CD4-positive, alpha-beta T cell treated with Interleukin-10 for 1 hour (primary cell): ENCODE measurements at places on chromosomes 4 and X.

GRCh38 chr4:46370531-46370930 is 19.4 kb downstream of the GABRA2 start:
- DNase-seq: no peak

DNA sequence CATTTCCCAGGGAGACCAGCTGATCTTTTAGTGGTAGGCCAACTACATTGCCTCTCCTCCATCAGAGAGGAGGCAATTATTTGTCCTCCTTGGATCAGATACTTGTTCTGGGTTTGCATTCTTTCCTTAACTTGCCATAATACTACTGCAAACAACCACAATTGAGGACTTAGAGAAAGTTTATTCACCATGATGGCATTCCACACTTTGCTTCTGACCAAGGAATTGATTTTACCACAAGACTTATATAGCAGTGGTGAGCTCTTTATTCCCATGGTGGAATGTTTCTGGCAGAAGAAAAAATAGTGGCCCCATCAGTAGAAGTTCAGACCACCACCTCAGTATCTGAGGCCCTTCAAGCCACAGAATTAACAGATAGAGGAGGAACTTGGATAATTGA is 123.9 kb upstream of the PPP3CA start:
- DNase-seq: no peak

DNA sequence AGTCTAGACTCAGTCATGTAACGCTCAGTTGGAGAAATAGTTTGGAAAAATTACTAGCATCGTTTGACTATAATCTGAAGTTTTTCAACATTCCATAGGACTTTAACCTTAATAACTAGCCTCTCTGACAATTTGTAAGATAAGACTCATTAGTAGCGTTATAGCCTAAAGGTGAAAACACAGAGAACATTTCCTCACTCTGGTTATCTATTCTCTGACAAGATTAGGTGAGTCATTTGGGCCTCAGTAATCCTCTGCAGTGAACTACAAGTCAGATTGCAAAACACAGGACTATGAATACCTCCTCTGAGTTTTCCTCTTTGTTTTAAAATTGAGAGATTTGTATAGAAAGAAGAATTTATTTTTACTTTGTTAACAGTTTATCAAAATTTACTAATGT is 31.8 kb upstream of the PDLIM5 start:
- DNase-seq: no peak

GRCh38 chrX:38960137-38960536 is 158.9 kb downstream of the MID1IP1 start:
- DNase-seq: no peak

GRCh38 chr4:47972181-47972580 is 44.3 kb downstream of the CNGA1 start:
- DNase-seq: no peak

GRCh38 chrX:33457102-33457501 is 245.8 kb upstream of the DMD start:
- no peak for DNase-seq

DNA sequence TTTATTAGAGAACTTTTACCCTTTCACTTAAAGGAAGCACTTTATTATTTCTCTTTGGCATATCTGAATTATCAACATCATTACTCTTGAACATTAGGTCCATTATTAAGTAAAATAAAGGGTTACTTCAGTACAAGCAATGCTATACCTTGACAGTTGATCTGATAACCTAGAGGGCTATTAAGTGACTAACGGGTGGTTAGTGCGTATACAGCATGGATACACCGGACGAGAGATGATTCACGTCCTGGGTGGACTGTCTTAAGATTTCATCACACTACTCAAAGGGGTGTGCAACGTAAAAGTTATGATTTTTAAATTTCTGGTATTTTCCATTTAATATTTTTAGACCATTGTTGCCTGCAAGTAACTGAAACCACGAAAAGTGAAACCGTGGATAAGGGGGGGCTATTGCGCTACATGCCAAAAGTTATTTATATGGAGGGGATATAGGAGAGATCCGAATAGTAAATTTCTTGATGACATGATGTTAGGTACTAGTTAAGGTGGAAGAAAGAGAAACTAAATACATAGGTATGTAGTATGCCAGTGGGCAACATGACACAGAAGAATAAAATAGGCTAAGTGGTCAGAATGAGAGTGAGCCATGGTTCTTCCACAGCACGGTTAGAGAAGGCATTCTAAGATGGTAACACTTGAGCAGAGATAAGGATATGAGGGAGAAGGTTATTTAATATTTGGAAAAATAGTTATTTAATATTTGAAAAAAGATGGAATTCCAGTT is 230.8 kb upstream of the ANKRD50 start:
- no peak for DNase-seq

DNA sequence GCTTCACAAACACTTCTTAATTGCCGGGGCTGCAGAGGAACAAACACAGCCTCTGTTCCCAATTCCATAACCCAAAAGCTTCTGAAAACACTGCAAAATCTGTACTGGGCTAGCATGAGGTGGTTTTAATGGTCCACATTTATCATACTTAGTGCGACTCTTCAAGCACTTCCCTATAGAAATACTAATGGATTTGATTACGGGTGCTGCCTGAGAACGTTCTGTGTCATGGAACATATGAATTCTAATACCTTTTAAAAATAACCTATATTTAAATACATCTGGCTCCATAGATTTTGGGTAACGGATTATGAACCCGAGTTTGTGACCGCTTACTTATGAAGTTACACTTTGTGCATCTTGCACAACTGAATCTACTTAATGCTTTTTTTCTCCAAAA is 35.4 kb upstream of the STS start:
- no peak for DNase-seq

- DNase-seq: no peak
Observed at GRCh38 chr4:28146191-28146590, 1285.5 kb downstream of the STIM2 start.

GRCh38 chrX:130055103-130055502 is 55.2 kb downstream of the ELF4 start:
- no peak for DNase-seq

DNA sequence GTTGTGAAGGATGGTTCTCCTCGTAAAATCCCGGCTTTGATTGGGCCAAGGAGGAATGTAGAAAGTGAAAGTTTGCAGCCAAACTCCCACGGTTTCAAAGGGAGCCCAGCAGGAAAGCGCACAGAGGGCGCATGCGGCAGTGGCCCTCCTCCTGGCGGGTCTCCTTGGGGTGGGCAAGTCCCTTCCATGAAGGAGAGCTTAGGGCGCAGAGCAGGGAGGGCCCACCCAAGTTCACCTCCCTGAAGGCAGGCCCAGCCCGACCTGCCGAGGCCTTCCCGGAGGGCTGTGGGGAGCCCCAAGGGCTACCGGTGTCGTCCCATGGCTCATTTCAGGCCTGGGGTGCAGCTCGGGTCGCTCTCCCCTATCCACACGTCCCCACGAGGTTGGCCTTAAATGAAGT is 2.0 kb downstream of the PDZD4 start:
- no peak for DNase-seq

DNA sequence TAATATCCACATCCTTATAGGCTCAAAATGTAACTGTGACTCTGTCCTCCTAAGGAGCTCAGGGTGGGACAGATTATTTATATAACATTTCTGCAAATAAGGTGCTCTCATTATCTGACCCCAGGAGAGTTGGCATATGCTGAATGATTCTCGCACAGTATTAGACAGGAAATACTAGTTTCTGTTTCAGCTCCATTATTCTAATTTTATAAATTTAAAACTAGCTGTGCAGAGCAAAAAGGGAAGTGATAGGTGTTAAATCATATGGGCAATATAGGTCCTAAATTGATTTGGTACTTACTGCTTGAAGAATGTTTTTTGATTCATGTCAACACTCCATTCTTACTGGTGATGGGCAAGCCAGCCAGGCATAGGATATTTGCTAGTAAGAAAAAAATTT is 141.5 kb downstream of the GLRA2 start:
- DNase-seq: no peak

DNA sequence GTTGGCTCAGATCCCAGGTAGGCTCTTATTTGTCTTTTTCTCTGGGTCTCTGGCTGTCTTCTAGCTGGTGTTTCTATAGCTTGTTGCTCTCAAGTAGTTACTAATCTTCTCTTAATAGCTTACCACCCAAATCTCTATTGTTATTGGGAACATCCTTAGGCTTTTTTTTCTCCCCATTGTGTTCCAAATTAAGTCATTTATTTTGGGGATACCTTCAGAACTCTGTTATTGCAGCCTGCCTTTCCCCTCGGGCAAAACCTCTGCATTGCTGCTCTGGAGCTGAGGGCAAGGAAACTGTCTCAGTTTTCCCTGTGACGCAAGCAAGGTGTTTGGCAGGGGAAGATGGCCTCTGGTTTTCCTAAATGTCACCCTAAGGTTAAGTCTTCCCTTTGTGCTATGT is 338.1 kb upstream of the ZCCHC13 start:
- no peak for DNase-seq

GRCh38 chr4:8583655-8584025 is 3.4 kb downstream of the GPR78 start:
- no peak for DNase-seq

DNA sequence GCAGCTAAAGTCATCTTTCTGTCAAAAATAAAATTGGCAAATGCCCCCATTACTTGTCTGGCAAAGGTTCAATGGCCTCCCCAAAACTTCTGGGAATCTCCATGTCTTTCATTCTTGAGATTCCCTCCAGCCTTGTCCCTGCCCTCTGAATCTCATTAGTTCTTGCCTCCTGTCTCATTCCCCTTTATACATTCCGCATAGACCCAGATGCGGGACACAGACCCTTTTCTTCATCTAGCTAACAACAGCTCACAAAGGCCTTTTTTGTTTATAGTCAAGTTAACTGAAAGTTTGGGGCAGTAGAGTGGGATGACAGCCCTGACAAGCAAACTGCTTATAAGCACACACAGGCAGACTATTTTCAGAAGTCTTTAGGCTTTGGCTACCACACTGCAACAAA is 306.1 kb upstream of the FAM241A start:
- no peak for DNase-seq

DNA sequence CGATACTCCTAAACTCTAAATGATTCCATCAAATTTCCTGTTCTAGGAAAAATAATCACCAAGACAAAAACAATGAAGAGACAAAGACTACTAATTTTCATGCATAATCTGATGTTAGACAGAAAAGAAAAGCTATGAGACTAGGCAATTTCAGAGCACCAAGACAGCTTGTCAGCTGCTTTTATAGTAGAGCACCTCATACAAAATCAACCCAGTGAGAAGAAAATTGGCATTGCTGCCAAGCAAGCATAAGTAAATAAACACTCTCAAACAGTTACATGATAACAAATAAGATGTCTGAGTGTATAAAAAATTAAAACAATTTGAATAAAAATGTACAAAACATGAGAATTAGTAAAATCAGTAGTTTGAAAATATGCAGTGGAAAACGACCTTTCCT is 1544.6 kb downstream of the C4orf33 start:
- no peak for DNase-seq

DNA sequence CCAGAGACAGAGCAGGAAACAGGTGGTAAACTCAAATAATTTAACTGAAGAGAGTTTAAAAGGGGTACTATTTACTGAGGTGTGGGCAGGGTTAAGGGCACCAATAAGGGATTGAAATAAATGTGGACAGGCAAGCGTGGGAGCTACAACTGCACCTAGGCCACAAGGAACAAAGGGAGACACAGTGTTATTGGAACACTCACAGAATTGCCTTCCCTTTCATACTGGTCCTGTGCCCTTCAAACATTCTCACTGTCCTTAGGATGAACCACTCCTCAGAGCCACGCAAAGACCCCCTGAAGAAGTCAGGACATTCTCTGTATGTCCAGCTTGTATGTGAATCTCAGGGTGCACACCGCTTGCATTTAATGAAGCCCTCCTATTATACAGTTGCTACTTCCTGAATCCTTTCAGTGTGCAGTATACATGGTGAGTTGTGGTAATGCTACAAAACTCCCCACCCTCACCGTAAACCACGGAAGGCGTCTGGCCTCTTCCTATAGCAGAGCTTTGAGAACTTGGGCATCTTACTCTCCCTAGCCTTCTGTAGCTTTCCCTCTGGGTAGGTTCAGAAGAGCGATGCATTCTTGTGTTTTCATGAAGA is 9.6 kb upstream of the MRPL1 start:
- DNase-seq: peak; percentile 85

DNA sequence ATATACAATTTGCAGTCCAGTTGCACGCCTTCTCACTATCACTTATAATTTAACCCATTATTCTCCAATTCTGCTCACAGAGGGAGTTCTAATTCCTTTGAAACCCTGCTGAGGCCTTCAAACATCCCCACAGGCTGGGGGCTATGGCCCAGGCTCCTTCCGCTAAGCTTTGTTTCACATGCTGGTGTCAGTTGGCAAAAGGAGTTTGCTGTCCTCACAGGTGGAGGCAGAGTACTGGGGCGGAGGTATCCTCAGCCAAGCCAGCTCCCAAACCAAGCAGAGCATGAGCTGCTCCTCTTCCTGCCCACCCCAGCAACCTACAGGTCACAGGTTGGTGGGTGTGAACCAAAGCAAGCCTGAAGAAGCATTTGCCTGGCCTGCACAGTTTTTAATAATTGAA is 21.5 kb downstream of the BTC start:
- no peak for DNase-seq

DNA sequence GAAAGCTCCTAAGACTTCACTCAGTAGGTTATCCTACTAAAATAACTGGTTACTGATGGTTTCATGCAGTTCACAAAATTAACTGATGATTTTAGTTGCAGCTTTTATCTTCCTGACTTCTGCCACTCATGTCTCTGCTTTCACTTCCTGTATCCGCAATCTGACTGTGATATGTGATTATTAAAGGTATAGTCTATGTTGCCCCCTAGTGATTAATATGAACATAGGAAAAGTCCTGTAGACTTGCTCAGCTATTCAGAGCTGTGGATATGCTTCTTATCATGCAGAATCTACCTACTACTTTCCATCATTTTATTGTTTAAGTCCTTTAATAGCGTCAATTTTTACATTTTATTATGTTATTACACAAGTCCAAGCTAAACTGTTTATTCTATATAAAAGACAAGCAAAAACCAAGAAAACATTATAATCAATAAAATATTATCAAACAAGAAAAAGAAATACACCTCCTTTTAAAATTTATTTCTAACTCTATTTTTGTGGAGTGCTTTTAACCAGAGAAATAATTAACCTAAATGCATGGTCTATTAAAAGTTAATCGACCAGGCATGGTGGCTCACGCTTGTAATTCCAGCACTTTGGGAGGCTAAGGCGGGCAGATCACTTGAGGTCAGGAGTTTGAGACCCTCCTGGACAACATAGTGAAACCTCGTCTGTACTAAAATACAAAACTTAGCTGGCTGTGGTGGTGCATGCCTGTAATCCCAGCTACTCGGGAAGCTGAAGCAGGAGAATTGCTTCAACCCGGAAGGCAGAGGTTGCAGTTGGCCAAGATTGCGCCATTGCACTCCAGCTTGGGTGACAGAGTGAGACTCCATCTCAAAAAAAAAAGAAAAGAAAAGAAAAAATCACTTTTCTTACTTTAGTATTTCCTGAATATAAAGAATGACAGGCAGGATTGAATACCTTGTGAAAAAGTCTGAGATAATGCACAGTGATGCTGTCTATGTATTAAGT is 40.4 kb upstream of the TLR2 start:
- DNase-seq: peak; percentile 68

- no peak for DNase-seq
Observed at GRCh38 chr4:123412700-123413512, 16.3 kb downstream of the SPRY1 start.
